Activated CD4-positive, alpha-beta T cell treated with anti-CD3 and anti-CD28 coated beads, Interleukin-2, amount 50 U/mL, for 48 hours (primary cell): ENCODE measurements at places on chromosomes 7 and 10.

DNA sequence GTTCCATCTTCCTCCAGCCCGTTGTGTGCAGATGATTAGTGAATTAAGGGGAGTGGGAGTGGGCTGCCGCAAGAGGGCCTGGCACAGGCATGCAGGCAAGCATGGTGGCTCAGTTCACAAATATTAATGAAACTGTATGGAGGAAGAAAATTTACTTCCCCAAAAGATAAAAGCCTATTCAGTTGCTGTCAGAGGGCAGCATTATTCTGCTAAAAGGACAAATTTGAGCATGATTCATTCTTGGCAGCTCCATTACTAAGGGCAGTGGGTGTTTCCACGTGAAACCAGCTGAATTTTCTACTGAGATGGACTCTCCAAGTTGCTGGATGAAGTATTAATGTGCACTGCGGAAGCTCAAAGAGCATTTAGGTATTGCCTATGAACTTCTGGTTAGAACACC is 90.9 kb upstream of the WDR11 start:
- no peak for DNase-seq

DNA sequence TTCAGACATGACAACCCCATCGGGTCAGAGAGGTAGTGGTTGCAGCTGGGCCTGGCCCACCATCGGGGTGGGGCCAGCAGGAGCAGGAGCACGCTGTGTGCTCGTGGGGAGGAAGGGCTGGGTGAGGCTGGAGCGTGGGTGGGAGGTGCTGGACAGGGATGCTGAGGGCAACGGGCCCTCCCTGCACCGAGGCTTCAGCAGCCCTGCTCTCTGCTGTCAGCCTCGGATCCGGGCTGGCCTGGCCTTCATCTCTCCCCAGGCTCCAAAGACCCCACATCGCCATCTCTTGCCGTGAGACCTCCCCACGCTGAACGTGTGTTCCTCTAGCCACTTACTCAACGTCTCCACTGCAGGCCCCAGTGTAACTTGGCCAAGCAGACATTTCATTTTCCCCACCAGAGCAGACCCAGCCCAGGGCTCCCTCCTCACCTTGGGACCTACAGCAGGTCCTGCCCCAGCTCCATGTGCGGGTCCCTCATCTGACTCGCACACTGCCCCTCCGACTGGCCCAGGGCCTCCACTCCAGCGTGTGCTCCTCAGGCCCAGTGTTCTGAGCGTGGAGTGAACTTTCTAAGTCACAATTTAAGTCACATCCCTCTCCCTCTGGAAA is 462.4 kb downstream of the DNAJB6 start:
- DNase-seq: no peak

GRCh38 chr10:72898616-72899015 is 5.1 kb downstream of the OIT3 start:
- DNase-seq: no peak

GRCh38 chr7:8581842-8582241 is 148.4 kb downstream of the NXPH1 start:
- DNase-seq: no peak

DNA sequence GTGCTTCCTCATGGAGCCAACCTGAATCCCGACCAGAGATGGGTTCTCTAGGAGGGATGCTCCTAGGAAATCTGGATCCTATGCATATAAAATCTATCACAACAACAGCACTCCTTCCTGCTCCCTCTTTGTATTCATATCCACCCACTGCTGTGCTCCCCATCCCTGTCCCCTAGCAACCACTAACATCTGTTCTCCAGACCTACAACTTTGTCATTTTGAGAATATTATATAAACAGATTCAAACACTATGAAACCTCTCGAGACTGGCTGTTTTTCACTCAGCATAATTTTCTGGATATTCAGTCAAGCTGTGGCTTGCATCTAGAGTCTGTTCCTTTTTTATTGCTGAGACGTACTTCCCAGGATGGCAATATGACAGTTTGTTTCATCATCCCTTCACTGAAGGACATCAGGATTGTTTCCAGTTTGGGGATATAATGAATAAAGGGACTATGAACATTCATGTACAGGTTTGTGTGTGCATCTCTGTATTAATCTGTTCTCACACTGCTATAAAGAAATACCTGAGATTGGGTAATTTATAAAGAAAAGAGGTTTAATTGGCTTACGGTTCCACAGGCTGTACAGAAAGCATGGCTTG is 36.0 kb upstream of the PRR15 start:
- no peak for DNase-seq

DNA sequence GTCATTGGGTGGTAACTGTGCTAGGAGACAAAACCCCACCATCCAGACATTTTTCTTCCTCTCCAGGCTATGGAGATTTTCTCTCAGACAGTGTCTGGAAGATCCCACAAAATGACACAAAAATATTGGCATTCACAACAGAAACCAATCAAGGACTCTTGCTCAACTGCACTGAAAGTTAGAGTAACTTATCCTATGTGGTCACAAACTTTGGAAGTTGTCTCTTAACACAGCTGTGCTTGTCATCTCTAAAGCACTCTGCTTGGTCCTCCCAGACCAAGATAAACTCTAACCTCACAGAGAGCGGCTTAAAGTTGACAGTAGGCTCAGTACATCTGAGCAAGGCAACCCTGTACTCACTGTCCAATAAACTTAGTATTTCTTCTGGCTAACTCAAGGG is 74.9 kb downstream of the AKR1C4 start:
- no peak for DNase-seq

GRCh38 chr10:84097787-84098353 is 41.4 kb upstream of the GHITM start:
- no peak for DNase-seq

DNA sequence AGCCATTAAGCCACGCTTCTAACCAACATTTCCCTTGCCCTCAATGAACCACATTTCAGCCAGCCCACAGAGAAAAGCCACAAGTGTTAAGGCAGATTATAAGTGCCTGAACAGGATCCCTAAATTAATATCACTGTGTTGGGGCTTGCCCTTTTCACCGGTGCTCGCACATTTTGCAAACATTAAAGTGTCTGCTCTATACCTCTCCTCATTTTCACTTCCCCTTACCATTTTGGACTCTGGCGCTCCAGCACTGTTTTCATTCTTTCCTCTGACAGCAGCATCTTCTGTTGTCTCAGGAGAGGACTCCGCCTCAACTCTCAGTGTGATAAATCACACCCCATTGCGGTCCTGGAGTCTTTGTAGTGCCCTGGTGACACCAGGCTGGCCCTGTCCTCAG is 274.2 kb downstream of the BAMBI start:
- no peak for DNase-seq

GRCh38 chr7:66886152-66886551 is 34.9 kb upstream of the TMEM248 start:
- no peak for DNase-seq
